ENCODE measurements at places on chromosomes 3 and 15.

- no peak for DNase-seq
These were observed 622.2 kb downstream of the ZPLD1 start for GRCh38 chr3:103057003-103057402.

- DNase-seq: no peak
These were observed 32.1 kb downstream of the SLC22A14 start for GRCh38 chr3:38314112-38314763.

- no peak for DNase-seq
These were observed 85.9 kb downstream of the FAIM start for GRCh38 chr3:138694287-138695007.

DNA sequence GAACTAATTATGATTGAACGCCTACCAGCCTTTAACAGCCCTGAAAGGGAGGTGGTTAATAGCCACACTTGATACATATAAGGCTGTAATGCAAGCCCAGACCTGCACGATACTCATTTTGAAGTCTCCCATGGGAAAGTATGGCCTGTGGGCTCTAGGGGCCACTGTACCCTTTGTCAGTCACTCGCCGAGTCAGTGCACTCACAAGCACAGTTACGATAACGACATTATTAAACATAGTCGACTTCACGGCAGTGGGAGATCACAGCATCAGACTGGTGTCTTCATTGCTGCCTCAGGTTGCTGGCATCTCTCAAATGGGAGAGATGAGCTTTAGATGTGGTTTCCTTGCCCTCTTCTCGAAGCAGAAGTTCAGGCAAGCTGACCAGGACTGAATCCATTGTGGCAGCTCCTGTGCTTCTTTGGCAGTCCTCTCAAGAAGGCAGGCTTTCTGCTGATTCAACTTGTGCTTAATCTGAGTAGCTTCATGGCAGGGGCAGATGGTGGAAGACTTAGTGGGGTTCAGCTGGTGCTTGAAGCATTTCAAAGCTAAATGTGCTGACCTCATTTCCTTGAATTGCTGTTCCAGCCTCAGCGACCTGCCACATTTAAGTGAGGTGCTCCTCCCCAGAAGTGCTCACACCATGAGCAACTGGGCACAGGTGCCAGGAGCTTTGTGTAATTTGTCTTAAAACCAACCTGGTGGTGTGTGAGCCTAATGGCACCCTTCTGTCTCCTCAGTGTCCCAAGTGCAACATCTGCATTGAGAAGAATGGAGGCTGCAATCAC is 15.8 kb upstream of the P4HTM start:
- no peak for DNase-seq

- no peak for DNase-seq
These were observed 366 bp downstream of the TM6SF1 start for GRCh38 chr15:83107841-83108181.

DNA sequence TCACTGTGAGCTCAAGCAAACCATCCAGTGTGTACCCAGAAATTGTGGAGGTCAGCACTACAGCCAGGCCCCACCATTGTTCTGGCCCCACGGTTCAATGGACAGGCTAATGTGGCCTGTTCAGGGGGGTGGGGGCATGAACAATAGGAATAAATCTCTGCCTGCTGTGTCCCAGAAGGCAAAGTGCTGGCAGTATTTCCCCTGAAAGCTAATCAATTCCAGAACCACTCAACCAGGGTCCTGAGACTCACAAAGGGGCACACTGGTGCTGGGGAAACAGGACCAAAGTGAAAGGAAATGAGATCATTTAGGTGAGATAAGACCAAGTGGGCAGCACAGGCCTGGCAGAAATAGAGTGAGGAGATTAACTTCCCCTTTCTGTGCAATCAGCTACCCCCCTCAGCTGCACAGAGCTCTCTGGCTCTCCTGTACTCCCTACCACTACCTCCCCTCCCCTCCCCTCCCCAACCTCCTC is 11.5 kb downstream of the CRYGS start:
- no peak for DNase-seq

- no peak for DNase-seq
These were observed 36.4 kb upstream of the BNC1 start for GRCh38 chr15:83320844-83321243.
